Progenitor cell of endocrine pancreas (in vitro differentiated cells): ENCODE measurements at places on chromosomes 6 and 20. TPM values are rescaled to one million over a fixed set of nuclear protein-coding genes. Genes with fewer than 3 reads are reported as not detected.

The SRMS gene
- total RNA-seq = not detected in 2 replicates

- no peak for DNase-seq
These were observed 992.5 kb upstream of the ADGRB3 start for GRCh38 chr6:67642582-67642981.

DNA sequence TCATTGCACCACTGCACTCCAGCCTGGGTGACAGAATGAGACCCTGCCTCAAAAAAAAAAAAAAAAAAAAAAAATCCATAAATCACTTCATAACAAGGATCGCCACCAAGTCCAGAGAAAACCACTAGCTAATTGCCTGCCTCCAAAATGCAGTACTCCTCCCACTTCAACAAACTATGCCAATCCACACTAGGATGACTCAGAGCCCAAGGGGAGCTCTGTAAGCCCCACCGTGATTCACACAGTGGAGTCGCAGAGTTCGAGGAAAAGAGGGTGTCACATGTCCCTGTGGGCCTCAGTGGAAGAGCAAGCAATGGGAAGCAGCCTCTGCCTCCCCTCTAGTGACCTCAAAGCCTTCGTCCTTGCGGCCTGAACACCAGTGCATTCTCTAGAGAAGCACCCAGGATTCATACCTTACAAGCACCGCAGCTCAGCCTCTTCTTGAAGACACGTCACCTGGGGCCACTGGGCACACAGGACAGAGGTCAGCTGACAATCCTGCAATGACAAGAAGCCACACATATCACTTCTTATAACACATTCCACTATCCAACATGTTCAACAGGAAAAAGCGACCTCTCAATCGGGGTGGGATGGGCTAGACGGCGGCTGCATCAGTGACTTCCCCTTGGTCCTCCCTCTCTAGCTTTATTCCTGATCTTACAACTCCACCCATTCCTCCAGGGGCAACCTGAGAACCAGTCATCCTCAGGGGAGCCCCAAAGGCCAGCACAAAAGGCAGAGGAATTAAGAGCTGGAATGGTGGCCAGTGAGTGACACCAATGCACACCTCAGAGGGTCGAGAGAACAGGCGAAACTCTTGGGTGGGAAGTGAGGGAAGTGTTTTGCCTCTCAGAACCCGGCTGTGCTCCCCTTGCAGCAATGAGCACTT, 8.9 kb downstream of the SNHG17 start:
- DNase-seq = no peak

- DNase-seq = no peak
These were observed 147.1 kb upstream of the RALGAPA2 start for GRCh38 chr20:20859510-20859909.

GRCh38 chr6:121142093-121142492, 192.2 kb downstream of the TBC1D32 start:
- DNase-seq = no peak

- no peak for DNase-seq
These were observed 848.2 kb downstream of the DHX35 start for GRCh38 chr20:39810309-39810708.

The SYCP2 gene
- total RNA-seq = 1.4 and 2.2 TPM in 2 replicates

- no peak for DNase-seq
These were observed 27.8 kb upstream of the CENPW start for GRCh38 chr6:126312013-126312665.

The SNX9 gene
- 29.3 and 31.5 TPM in 2 replicates for total RNA-seq

- DNase-seq = no peak
These were observed 204.6 kb downstream of the FOXC1 start for GRCh38 chr6:1814279-1814678.

DNA sequence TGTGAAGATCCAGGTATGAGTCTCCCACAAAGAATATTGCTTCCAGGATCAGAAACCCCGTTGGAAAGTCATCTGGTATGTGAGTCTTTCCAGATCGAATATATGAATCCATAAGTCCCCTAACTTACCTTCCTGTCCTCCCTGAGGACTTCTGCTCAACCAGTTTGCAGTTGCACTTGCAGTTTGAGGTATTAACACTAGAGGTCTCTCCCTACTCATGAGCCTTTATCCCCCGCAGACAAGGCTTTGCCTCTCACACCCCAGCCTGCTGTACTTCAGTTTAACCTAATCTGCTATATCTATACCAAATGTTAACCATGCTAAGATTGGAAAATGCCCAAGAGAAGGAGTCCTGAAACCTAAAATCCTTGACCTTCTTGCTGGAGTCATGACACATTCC, 135.3 kb upstream of the DEFB112 start:
- DNase-seq = no peak

DNA sequence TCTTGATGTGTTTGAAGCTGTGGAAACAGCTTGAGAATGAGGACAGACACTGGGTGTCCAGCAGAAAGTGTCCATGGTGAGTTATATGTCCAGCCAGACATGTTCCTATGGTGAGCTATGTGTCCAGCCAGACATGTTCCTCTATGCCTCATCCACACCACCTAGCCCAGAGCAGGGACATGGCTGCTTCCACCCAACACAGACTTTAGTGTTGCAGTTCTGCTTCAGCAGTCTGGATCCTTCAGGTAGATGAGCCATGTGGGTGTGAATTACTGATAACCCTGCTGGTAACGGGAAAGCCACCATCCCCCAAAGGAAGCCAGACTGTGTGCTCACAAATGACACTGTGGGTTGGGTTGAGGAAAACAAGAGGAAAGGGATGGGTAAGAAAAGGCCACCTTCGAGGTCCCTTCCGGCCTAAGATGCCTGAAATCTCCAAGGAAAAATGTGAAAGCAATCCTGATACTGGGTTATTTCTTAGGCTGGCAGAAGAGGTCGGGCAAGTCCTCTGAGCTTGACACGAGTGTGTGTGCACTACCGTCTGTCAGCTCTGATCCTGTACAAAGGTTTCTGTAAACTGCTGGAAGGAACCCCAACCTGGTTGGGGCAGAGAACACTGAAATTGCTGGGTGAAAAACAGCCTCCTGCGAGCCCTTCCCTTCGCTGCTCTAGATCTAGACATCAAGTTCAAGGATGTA, 77.8 kb downstream of the NINL start:
- no peak for DNase-seq

DNA sequence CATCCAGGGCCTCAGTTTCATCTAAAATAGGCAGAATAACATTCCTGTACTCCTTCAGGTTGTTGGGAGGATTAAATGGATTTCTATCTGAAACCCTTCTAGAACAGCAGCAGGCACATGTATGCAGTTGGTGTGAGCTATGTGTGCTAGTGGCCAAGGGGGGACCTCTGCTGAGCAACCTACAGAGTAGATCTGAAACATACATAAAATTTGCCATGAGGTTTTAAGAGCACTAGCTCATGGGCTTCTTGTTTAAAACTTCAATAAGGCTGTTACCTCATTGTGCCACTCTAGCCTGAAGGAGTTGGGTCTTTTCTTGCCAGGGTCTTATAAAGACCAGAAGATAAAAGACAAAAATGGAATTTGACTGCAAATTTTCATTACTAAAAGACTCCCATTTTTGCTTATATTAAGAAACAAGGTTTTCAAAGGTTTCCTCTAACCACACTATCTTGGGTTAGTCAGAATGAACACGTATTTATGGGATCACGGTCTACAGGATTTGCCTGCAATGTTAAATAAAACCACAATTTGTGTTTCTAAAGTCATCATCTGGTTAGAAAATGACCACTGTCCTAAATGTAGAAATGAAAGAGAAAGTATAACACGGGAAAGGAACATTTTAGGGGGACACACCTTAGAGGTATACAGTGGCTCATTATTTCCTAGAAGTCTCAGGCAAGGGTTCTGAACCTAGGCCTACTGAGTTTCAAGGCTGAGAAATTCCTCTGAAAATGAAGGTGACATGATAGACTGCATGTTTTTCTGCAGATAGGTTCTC, 144.9 kb upstream of the OLIG3 start:
- no peak for DNase-seq

The GID8 gene
- total RNA-seq = 66.7 and 71.6 TPM in 2 replicates

- no peak for DNase-seq
These were observed 127.4 kb downstream of the GJA10 start for GRCh38 chr6:90021711-90022110.
